NCI-H748 treated with DMSO at 0.1 percent for 48 hours (cell line): ENCODE measurements at places on chromosomes 7 and 10.

- no peak for DNase-seq
These were observed 3.1 kb upstream of the FAM171A1 start for GRCh38 chr10:15374156-15374555.

DNA sequence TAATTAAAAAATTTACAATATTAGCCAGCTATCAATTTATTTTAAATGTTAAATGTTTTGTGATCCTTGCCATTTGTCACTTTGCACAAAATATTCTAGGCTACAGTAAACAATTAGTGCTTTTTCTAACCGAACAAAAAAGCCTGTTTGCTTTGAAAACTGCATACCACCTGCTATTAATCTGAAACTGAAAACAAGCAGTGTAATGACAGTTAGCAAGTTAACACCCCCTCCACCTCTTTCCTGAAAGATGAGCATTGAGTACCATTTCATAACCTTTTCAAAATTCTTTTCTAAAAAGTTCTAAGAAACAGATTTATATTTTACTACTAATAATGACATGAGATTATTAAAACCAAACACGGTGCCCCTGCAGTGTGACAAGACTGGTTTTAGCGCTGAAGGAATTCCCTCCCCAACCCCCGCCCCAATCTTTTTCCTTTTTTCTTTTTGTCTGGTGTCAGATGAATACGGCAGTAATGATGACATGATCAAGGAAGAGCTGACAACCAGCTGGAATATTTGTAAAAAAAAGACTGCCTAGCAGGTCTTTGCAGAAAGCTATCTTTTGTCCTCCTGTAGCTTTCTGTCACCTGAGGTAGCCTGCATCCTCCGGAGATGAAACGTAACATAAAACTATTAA lies 175.6 kb downstream of the CHCHD3 start:
- no peak for DNase-seq

DNA sequence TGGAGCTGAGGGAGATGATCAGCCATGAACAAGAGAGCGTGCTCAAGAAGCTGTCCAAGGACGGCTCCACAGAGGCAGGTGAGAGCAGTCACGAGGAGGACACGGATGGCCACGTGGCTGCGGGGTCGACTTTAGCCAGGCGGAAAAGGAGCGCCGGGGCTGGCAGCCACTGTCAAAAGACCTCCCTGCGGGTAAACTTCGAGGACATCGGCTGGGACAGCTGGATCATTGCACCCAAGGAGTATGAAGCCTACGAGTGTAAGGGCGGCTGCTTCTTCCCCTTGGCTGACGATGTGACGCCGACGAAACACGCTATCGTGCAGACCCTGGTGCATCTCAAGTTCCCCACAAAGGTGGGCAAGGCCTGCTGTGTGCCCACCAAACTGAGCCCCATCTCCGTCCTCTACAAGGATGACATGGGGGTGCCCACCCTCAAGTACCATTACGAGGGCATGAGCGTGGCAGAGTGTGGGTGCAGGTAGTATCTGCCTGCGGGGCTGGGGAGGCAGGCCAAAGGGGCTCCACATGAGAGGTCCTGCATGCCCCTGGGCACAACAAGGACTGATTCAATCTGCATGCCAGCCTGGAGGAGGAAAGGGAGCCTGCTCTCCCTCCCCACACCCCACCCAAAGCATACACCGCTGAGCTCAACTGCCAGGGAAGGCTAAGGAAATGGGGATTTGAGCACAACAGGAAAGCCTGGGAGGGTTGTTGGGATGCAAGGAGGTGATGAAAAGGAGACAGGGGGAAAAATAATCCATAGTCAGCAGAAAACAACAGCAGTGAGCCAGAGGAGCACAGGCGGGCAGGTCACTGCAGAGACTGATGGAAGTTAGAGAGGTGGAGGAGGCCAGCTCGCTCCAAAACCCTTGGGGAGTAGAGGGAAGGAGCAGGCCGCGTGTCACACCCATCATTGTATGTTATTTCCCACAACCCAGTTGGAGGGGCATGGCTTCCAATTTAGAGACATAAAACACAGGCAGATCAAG lies 3.3 kb downstream of the GDF2 start:
- no peak for DNase-seq

- no peak for DNase-seq
These were observed 127.1 kb downstream of the GATA3 start for GRCh38 chr10:8181496-8182157.

DNA sequence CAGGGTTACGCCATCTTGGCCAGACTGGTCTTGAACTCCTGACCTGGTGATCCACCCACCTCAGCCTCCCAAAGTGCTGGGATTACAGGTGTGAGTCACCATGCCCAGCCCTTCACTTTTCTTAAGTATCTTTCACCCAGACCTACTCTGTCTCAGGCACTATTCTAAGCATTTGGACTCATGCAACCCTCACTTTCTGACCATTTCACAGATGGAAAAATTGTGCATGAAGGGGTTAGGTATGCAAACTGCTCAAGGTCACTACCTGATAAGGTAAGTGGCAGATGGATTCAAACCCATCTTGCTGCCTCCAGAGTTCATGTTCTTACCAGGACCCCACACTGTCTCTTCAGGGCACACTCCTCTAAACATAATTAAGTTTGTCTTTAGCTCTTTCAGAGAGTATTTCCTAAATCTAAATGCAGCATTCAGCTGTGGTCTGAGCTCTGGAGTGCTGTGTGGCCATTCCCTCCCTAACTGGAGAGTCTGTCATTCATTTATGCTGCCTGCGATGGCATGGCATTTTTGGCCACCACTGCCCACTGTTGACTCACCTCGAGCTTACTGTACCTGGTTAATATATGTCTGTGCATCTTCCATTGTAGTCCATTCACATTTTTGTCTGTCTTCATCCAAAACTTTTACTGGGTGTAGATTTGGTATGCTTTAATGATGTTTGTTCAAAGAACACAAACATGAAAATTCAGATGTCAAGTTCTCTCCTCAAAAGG lies 88.4 kb downstream of the CCDC71L start:
- no peak for DNase-seq

- DNase-seq: no peak
These were observed 179.9 kb downstream of the SFMBT2 start for GRCh38 chr10:7230951-7231350.

DNA sequence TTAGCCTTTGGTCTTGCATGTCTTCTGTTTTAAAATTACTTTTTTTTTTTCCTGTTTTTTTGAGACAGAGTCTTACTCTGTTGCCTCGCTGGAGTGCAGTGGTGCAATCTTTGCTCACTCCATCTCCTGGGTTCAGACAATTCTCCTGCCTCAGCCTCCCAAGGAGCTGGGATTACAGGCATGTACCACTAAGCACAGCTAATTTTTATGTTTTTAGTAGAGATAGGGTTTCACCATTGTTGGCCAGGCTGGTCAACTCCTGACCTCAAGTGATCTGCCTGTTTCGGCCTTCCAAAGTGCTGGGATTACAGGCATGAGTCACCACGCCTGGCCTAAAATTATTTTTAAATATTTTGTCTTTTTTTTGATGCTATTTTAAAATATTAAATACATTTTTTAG lies 38.5 kb downstream of the MLLT10 start:
- DNase-seq: no peak

DNA sequence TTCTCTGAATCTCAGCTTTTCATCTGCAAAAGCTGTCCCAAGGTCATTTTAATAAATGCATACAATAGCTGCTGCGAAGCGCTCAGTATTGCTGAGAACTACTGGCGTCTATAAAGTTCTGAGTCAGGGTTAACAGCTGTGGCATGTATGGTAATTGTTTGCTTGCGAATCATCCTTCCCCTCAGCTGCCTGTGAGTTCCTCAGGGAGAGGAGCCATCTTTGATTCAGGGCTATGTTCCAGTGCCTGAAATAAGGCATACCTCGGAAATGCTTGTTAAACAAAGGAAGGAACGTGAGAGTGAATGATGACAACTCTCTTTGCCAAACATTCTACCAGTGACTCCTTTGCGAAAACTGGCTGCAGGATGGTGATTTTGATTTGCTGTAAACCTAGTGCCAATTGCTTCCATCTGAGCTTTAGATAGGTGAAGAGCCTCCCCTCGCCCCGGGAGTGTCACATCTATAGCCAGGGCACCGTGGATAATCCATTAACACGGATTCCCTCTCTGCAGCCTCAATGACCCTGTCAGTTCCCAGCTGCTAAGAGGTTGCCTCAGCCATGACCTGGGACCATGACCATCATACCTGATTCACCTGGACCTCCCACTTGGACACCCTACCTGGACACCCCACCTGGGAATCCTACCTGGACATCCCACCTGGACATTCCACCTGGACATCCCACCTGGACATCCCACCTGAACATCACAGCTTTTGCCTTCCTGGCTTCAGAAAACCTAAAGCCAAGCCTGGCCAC lies 39.6 kb downstream of the GPRIN2 start:
- DNase-seq: no peak

- no peak for DNase-seq
These were observed 15.6 kb upstream of the CRHR2 start for GRCh38 chr7:30697719-30698460.

- peak; percentile 22 for DNase-seq
These were observed 875 bp upstream of the DDIT4 start for GRCh38 chr10:72272689-72273409.

GRCh38 chr10:95236068-95236903 lies 42.2 kb downstream of the ACSM6 start:
- DNase-seq: no peak

- no peak for DNase-seq
These were observed 106.6 kb downstream of the ADCY1 start for GRCh38 chr7:45680776-45681175.

GRCh38 chr7:35694161-35694783 lies 663 bp downstream of the HERPUD2 start:
- DNase-seq: peak; percentile 24

DNA sequence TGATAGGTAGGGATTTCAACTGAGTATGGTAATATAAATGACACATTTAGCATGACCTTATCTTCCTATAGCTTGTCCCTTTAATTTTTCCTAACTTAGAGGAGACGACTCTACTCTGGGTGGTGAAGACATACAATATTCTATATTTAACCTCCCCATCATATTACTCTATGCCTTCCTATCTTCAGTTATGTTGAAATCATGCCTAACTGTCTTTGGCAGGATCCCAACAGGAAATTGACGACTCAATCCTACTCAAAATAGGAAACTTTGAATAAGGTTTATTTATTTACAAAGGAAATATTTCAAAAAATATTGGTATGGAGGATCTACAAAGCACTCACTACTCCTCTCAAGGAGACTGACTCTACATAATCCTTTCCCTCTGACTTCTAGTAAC lies 24.1 kb upstream of the SEMA3A start:
- no peak for DNase-seq

GRCh38 chr10:70374775-70375614 lies 7.4 kb downstream of the LRRC20 start:
- no peak for DNase-seq

- no peak for DNase-seq
These were observed 386.6 kb upstream of the VWC2 start for GRCh38 chr7:49386792-49387191.

DNA sequence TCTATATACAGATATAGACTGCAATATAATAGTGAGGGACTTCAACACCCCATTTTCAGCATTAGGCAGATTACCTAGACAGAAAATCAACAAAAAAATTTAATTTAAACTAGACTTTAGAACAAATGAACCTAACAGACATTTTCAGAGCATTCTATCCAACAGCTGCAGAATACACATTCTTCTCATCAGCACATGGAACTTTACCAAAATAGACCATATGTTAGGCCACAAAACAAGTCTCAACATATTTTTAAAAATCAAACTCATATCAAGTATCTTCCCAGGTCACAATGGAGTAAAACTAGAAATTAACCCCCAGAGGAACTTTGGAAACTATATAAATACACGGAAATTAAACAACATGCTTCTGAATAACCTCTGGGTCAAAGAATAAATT lies 169.6 kb downstream of the MTERF1 start:
- DNase-seq: no peak

- DNase-seq: peak; percentile 71
These were observed 54.7 kb upstream of the STEAP4 start for GRCh38 chr7:88361357-88361756.

- DNase-seq: no peak
These were observed 60.0 kb upstream of the GJD4 start for GRCh38 chr10:35545079-35545657.

DNA sequence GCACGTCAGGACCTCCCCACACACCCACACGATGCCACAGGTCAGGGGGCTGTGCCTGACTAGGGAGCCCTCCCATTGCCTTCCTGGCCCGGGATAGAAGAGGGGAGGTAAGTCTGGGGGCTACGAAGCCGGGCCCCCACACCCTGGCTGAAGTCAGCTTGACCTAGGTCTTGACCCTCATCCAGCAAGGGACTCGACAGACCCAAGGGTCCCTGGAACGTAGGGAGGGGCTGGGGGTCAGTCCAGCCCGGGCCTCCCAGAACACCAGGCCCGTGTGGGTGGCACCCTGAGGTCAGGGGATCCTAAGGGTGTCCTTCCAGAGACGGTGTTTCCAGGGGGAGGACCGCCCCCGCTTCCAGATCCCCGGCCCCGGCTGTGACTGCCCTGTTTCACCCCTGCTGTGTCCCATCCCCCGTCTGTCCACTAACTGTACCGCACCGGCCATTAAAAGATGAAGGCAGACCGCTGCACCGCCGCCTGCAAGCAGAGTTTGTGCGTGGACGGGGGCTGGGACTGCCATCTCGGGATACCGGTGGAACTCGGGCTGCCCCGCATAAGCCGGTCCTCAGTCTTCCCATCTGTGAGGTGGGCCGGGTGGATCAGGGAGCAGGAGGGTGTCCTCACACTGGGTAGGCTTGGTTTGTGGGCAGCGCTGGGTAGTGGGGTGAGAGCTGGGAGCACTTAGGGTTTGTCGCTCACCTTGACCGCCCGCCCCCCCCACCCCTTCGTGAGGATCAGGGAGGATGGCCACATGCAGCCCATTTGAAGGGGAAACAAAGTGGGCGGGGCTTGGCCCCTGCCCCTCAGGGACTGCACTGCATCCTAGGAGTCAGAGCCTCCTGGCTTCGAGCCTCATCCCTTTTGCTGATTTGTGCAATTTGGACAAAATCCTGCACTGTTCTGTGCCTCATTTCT lies 21.1 kb downstream of the SLC29A4 start:
- no peak for DNase-seq

- no peak for DNase-seq
These were observed 297.8 kb downstream of the DNAJB6 start for GRCh38 chr7:157634401-157635147.

DNA sequence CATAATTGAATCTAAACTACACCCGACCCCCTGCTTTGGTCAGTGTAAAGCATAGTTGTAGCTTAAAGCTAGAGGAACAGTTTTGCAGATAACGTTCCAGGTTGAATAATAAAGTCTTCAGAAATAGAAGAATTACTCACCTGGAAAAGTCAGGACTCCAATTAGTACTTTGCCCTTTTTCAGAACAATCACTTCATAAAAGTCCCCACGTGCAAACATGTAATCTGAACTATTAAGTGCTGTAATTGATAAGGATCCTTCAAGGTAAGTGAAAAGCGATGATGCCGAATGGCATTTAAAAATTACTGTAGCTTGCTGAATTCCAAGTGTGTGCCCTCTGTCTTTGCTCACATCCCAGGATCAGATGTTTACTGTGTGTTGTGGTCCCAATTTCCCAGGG lies 53.6 kb upstream of the INSYN2A start:
- DNase-seq: no peak

- DNase-seq: no peak
These were observed 51.9 kb downstream of the ASZ1 start for GRCh38 chr7:117375380-117375779.

GRCh38 chr10:113521475-113521795 lies 31.4 kb upstream of the HABP2 start:
- DNase-seq: no peak
